Upper lobe of right lung (tissue), 1 donor: ENCODE measurements at places on chromosomes 7 and 10. TPM values are rescaled to one million over a fixed set of nuclear protein-coding genes. Genes with fewer than 3 reads are reported as not detected.

The ABCC2 gene
- total RNA-seq: 1.1 TPM

The CFAP43 gene
- 0.75 TPM for total RNA-seq

The TRIM50 gene
- 0.20 TPM for total RNA-seq

The CRPPA gene
- total RNA-seq: 2.9 TPM

The AKR1C1 gene
- total RNA-seq: 42.0 TPM

- no peaks in the 10 kb centered on the region for H3K36me3 ChIP-seq
- H3K27ac ChIP-seq: no peak overlapping the region
- no peaks in the 10 kb centered on the region for H3K27me3 ChIP-seq
- no peaks in the 10 kb centered on the region for H3K4me1 ChIP-seq
- no peak overlapping the region for H3K4me3 ChIP-seq
These were observed 117.7 kb downstream of the PFKFB3 start for GRCh38 chr10:6320320-6321010.

DNA sequence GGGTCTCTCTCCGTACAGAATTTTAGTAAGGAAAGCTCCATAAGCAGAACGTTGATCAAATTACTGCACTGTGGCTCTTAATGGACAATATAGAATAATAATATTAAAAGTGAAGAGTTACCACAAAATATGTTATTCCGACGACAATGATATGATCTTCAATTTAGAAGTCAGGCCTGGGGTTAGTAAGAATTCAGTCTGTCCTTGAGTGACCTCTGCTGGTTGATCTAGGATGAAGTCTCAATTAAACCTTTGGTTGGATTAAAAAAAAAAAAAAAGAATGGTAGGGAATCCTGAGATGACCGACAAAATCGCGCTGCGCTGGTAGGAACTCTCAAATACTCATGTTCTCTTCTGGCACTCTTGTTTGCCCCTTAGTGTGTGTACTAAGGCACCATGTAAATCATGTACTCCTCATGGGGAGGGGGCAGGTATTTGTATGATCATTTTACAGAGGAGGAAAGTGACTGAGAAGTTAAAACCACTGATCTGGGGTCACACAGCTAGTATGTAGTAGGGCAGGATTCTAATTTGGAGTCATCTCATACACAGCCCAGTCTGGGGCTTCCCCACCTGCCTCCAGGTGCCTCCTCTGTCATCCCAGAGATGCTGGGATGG is 161.3 kb upstream of the NPVF start:
- DNase-seq: no peak
- no peak overlapping the region for H3K4me3 ChIP-seq
- H3K27ac ChIP-seq: no peak overlapping the region
- H3K4me1 ChIP-seq: no peaks in the 10 kb centered on the region
- no peaks in the 10 kb centered on the region for H3K36me3 ChIP-seq

DNA sequence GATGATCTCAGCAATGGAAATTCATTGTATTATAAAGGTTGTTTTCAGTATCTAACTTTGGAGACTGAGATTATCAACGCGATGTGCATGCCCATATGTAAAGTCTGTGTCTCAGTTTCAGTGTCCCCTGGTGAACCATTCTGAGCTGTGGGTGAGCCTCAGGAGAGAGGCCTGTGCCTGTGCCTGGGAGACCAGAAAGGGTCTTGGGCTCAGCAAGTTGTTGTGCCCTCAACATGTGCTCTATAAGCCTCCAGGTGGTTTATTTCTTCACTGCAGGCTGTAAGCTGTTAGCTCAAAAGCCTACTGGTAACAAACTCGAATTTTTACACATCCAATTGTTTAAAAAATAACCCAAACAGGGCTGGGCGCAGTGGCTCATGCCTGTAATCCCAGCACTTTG is 151.9 kb downstream of the PKD1L1 start:
- H3K36me3 ChIP-seq: no peaks in the 10 kb centered on the region
- no peak for DNase-seq
- H3K27ac ChIP-seq: no peak overlapping the region
- no peaks in the 10 kb centered on the region for H3K27me3 ChIP-seq
- no peaks in the 10 kb centered on the region for H3K4me1 ChIP-seq

- no peak overlapping the region for H3K4me3 ChIP-seq
- no peaks in the 10 kb centered on the region for H3K4me1 ChIP-seq
- no peaks in the 10 kb centered on the region for H3K36me3 ChIP-seq
- H3K27ac ChIP-seq: no peak overlapping the region
- DNase-seq: no peak
These were observed 106.7 kb upstream of the INSYN2A start for GRCh38 chr10:127303105-127303504.

DNA sequence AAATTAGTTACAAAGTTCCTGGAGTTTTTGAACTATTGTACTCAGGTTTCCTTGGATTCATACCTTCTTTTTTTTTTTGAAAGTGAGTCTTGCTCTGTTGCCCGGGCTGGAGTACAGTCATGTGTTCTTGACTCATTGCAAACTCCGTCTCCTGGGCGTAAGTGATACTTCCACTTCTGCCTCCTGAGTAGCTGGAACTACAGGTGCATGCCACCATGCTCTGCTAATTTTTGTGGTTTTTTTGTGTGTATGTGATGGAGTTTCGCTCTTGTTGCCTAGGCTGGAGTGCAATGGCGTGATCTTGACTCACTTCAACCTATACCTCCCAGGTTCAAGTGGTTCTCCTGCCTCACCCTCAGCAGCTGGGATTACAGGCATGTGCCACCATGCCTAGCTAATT is 22.3 kb downstream of the MCM10 start:
- H3K4me3 ChIP-seq: no peak overlapping the region
- no peaks in the 10 kb centered on the region for H3K27me3 ChIP-seq
- H3K36me3 ChIP-seq: no peaks in the 10 kb centered on the region
- H3K4me1 ChIP-seq: no peaks in the 10 kb centered on the region
- DNase-seq: no peak
- H3K27ac ChIP-seq: no peak overlapping the region

DNA sequence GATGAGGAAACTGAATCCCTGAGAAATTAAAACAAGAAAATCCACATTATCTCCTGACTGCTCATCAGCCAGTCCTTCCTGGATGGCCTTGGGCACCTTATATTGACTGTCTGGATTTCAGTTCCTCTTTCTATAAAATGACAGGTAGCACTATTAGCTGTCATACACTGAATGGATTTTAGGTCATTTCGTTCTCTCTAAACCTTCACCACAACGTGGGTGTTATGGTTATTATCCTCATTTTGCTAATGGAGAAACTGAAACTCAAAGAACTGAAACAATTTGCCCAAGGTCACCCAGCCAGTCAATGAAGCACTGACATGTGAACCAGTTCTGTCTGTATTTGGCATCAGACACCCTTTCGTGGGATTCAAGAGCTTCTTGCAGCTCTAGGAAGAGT is 193.8 kb downstream of the CYP26A1 start:
- H3K36me3 ChIP-seq: no peaks in the 10 kb centered on the region
- H3K27ac ChIP-seq: no peak overlapping the region
- no peaks in the 10 kb centered on the region for H3K4me1 ChIP-seq

DNA sequence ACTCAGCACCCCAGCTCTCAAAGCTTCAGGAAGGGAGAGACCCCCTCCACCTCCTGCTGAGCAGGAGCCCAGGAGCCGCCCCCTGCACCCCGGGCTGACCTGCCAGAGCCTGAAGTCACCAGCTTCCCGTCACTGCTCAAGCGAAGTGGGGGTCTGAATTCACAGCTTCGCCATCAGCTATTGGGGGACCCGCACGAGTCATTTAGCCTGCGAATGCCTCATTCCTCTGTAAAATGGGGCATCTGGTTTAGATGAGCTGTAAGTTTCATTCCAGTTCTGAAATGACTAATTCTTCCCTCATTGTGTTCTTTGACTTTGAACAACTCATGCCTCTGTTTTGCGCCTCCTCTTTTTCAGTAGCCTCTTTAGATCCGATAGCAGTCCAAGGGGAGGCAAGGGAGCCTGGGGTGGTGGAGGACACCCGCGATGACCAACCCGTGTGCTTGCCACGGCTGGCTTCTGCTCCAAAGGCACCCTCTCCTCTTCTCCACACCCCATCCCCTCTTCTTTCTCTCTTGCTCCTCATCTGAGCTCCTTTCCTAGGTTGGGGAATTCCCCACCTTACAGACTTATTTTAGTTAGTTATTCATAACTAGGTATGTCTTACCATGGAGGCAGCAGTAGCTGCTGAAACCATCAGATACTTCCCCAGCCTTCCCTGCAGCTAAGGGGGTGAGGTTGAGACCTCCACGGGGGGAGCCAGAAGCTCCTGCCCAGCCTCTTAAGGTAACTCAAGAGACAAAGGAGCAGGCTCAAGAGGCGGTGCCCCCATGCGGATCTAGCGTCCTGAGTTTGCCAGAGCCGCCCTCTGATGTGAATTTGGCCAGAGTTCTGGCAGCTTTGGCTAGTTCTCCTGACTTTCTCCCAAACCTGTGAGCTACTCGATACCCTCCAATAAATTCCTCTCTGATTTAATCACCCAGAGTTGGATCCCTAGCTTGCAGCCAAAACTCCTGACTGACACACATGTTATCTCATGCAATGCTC is 47.7 kb downstream of the RBM17 start:
- H3K27ac ChIP-seq: no peak overlapping the region
- no peak overlapping the region for H3K4me3 ChIP-seq
- DNase-seq: no peak
- no peaks in the 10 kb centered on the region for H3K36me3 ChIP-seq
- H3K4me1 ChIP-seq: peaks cover 8% of the 10 kb centered on the region
- peaks cover 8% of the 10 kb centered on the region for H3K27me3 ChIP-seq

GRCh38 chr7:32164341-32164996 is 94.3 kb upstream of the PDE1C start:
- DNase-seq: no peak
- no peak overlapping the region for H3K4me3 ChIP-seq
- no peaks in the 10 kb centered on the region for H3K36me3 ChIP-seq
- no peak overlapping the region for H3K27ac ChIP-seq
- peaks cover 3% of the 10 kb centered on the region for H3K4me1 ChIP-seq
- no peaks in the 10 kb centered on the region for H3K27me3 ChIP-seq

- H3K36me3 ChIP-seq: no peaks in the 10 kb centered on the region
- no peak for DNase-seq
- H3K4me3 ChIP-seq: peak overlapping the region; percentile 95
- H3K27ac ChIP-seq: peak overlapping the region; percentile 95
- H3K27me3 ChIP-seq: no peaks in the 10 kb centered on the region
- H3K4me1 ChIP-seq: peaks cover 36% of the 10 kb centered on the region
These were observed 637 bp downstream of the SAMD8 start for GRCh38 chr10:75111907-75112679.
